ENCODE measurements at places on chromosomes 2 and 18.

DNA sequence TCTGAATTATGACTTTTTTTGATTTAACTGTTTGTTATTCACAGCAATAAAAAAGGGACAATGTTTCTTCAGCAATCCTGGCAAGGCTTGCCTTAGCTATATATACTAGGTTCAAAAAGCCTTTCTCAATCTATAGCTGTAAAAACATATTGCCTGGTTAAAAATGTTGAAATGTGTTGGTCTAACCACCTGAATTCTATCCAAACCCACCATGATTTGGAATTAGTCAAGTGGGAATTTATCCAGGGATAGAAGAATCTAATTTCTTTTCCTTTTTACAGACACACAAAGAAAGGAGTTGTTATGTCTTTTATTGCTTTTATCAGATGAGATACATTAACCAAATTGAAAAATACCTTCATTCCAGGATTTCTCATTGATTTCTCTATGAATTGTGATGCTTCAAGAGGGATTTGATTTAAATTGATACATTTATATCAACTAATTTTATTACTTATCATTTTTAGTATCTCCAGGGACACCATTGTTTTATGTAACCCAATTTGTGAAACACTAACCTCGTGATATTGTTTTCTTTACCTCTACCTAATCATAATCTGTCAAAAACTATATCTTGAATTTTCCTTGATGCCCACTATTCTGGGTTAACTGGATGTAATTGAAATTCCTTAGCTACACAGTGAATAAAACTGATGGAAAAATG is 88.1 kb downstream of the LRP1B start:
- no peak for DNase-seq

GRCh38 chr18:73944715-73945114 is 202.9 kb downstream of the FBXO15 start:
- DNase-seq: no peak

GRCh38 chr2:191626497-191627151 is 51.3 kb upstream of the NABP1 start:
- DNase-seq: no peak

DNA sequence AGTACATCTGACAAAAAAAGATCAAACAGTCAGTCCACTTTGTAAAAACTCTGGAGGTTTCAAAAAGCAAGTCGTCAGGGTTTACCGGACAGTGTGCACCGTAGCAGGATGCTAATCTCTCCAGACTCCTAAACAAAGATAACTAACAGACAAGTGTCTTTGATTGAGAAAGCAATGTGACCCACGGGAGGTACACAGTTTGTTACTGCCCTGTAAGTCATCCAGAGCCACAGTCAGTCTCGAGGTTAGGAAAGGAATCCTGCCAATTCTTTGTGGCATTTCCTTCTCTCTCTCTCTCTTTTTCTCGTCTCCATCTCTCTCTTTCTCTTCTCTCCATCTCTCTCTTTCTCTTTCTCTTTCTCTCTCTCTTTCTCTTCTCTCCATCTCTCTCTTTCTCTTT is 42.8 kb downstream of the LRRTM4 start:
- no peak for DNase-seq

DNA sequence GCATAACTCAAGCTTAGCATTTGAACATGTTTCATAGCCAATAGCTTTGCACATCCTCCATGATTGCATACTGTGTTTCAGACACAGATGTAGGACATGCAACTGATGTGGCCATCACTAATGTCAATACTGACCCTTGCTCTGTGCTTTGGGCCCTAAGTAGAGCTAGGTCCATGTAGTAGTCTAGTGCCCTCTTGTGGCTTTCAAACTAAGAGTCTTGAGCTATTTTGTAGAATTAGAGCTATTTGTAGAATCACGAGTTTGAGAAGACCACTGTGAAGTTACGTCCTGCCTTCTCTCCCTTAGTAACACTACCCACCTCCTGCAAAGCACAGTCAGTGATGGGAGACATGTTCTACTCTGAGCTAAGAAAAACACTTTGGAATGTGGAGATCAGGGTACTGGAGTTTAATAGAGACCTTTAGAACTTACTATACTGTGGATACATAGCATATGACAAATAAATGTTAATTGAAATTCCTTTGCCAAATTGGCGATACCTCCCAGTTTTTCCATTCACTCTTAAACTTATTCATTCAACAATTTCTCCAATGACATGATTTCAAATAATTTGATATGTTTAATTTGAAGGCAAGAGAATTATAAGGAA is 306.5 kb upstream of the TNP1 start:
- DNase-seq: no peak

- DNase-seq: no peak
Observed at GRCh38 chr2:489084-489483, 188.1 kb downstream of the TMEM18 start.

- no peak for DNase-seq
Observed at GRCh38 chr2:169683425-169684134, 10.6 kb downstream of the CFAP210 start.

- no peak for DNase-seq
Observed at GRCh38 chr2:162795312-162795711, 43.3 kb downstream of the KCNH7 start.

- no peak for DNase-seq
Observed at GRCh38 chr2:55134316-55134706, 84.1 kb upstream of the RTN4 start.

DNA sequence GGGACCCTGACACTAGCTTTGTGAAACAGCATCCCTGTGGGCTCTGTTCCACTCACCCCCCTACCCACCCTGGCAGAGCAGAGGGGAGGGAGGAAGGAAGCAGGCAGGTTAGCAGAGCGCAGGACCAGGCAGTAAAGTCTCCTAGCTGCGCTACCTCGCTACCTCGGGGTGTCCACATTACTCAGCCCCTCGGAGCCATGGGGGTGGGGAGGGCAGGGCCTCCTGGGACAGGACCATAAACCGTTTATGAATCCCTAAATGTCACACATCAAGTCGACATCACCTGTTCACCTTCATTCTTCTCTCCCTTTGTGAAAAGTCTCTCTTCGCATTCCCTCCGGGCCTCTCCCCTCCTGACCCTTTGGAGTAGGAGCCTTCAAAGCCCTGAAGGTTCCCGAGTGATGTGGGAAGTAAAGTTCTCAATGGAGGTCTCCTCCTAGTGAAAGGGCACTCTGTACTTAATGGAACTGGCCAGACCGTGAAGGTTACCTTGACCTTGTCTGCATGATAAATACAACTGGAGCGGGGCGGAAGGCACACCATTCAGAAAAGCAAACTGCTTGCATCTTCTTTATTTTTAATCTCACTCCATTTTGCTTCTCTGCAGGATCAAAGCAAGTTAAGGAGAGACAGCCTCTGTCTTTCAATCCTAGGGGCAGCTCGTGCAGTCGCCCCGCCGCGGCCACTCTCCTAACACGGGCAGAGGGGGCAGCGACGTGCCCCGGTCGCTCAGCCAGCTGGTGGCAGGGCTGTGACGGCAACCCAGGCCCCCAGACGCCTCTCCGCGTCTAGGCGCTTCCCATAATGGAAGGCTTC is 23.7 kb upstream of the SMAD7 start:
- peak; percentile 19 for DNase-seq

DNA sequence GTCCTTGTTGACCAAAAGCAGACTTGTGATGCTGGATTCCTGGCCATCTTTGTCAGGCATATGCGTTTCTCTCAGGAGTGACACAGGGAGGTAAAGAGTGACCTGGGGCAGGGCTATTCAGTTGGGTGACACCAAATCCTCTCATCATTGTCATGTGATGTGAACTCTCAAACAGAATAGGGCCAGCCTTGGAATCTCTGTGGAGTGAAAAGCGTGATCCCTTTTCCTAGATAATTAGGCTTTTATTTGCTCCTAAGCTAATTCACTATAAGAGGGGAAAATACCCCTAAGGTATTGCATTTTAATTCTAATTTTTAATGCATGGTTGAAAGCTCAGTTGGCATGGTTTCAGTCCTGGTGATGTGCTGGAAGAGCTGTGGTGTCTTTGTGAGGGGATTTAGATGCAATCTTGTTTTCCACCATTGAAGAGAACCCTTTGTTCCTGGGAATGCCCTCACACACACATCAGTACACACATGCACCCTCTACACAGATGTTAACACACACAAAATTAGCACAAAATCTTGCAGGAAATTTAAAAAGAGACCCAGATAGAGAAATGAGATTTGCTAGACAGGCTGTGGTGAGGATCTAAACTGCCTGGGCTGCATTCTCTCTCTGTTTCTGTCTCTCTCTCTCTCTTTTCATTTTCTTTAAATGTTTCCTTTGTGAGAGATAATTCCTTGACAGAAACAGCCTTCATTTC is 349.9 kb downstream of the TSN start:
- no peak for DNase-seq

GRCh38 chr2:10370895-10371294 is 68.2 kb downstream of the HPCAL1 start:
- no peak for DNase-seq
